ENCODE measurements at places on chromosomes 12 and 14.
A peak's percentile ranks its signal among the peaks of the same experiment; 100 is the strongest.

GRCh38 chr14:92482621-92483319 lies 30.8 kb upstream of the RIN3 start:
- no peak for DNase-seq

- no peak for DNase-seq
Observed at GRCh38 chr14:65632487-65632886, 220.0 kb downstream of the FUT8 start.

GRCh38 chr12:52120951-52121823 lies 41.7 kb downstream of the SMIM41 start:
- DNase-seq: no peak

DNA sequence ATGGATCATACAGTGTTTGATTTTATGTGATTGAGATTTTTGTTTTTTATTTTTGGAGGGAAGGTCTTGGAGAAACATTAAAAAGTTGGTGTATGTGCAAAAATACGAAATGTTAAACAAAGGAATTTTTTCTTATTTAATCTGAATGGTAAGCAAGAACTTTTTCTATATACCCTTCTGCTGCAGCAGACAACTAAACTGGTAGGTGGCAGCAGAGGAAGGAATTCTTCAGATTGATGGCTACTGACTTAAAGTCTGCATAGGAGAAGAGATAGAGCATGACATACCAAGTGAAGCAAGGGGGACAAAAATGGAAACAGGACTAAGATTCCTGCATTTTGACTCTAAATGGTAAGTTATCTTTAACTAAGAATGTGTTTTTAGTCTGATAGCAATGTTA lies 42.0 kb upstream of the A2ML1 start:
- peak; percentile 15 for DNase-seq

DNA sequence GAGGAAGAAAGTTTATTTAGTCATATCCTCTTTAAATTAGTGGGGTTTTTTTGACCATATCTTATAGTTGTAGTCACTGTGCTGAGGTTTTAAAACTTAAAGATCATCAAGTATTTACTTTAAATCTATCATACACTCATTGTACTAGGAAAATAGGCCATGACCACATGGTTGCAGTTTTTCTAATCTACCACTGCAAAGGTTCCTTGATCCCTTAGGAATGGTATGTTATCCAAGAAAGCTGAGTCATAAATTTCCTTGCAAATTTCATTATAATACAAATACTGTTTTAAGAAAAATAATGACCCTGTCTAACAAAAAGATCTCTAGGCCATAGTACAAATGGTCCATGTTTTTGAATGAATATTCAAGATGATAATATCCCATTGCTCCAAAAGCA lies 74.7 kb downstream of the DBX2 start:
- DNase-seq: peak; percentile 6

DNA sequence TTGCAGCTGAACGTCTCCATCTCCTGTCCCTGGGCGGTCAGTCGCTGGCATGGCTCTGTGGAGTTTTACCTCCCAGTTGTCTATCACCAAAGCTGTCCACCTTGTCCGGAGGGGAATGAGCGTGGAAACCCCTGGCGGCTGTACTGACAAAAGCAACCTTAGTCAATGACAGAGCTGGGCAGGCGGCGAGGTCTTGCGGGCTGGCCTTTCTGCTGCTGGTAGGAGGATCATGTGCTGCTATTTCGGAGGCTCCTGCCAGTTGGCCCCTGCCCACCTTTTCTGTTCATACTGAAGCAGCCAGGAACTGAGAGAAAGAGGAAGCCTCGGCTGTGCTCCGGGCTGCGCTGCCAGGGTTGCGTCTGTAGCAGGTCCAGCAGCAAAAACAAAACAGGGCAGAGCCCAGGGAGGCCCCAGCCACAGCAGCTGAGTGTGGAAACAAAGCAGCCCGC lies 57.7 kb downstream of the HMGA2 start:
- peak; percentile 32 for DNase-seq

- peak; percentile 4 for DNase-seq
Observed at GRCh38 chr14:86196471-86196870, 666.5 kb downstream of the FLRT2 start.

DNA sequence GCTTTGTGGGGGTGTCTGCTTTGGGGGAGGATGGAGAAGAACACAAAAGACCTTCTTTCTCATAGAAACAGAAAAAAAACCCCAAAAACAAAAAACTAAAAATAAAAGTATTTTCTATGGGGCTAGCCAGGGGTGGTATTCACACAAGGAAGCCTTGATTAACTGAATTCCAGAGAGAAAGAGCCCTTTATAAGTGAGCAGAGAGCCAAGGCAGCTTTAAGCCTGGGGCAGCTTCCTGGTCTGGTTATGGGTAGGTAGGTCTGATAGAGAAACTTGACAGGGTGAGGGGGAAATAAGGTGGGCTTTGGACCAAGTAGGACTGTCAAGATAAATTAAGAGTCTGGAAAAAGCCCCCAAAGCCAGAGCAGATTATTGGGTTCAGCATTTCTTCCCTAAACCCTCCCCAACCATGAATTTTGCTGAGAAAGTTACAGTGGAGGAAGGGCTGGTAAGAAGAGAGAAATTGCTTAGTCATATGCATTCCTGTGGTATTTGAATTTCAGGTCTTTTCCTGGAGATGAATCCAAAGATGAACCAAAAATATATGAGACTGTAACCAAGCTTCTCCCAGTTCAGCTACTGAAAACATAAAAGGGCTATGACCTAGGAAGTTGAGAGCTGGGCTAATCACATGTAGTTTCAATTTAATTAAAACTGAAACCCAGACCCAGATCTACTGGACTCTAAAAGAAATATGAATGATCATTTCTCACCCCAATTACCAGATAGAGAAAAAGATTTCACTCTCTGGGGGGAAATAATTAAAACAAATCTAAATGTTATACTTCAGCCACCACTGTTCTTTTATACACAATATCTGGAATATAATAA lies 144.8 kb downstream of the TBC1D30 start:
- peak; percentile 3 for DNase-seq

- DNase-seq: no peak
Observed at GRCh38 chr12:89020121-89020480, 332.2 kb downstream of the DUSP6 start.

DNA sequence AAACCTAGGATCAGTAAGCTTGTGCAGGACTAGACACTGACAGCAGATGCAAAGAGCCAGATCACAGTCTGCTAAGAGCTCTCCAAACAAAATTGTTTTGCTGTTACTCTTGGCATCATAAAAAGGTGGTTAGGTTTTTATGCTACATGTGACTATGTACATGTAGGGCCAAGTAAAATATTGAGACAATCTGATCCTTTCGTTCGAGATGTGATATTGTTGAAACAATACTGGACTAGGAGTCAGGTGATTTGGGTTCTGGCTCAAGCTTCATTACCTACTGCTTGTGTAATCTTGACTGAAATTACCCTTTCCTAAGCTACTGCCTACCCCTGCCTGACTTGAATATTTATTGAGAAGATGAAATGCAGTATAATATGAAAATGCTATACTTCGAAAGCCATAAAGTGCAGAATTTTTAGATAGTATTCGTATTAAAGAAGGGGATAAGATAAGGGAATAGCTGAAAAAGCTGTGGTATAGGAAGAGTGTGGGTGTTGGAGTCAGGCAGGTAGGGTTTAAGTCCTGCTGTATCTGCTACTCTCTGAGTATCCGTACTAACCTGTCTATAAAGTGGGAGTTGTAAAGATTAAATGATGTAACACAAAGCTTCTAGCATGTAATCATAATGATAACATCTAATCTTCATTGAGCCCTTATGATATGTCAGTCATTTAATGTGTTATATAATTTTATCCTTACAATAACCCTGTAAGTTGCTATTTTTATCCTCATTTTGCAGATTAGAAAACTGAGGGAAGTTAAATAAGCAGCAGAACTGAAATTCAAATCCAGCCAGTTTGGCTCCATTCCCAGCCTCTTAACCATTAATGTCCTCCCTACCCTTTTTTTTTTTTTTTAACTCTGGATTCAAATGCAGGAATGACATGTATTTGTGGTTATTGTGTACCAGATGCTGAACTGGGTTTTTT lies 38.6 kb upstream of the ATF1 start:
- DNase-seq: peak; percentile 33

DNA sequence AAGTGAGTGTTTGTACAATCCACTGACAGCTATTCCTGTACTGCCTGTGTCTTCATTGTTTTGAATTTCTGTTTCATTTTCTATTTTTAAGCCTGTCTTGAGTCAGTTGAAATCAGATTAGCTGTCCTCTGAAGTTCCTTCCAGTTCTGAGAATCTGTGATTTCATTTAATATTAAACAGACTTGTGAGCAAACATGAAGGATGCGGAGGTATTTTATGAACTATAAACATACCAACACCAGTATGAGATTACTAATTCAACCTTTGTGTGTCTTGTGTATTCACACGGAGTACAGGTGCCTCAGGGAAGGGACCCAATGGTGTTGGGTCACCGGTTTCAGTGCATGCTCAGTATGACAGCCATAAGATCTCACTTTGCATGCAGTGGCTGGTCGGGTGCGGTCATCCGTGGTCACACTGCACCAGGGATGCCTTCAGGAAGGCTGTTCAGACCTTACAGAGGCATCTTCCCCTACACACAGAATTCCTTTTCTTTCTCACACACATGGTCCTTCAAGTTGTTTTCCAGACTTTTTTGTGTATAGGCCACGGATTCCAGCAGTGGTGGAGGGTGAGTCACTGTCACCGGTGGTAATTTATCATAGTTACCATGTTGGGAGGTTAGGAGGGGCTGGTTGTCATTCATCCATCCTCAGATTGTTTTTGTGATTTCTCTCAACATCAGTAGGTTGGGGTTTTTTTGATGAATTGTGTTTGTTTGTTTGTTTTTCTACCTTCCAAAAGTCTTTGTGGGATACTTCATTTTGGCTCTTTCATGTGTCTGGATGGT lies 103.0 kb upstream of the SFSWAP start:
- DNase-seq: no peak

DNA sequence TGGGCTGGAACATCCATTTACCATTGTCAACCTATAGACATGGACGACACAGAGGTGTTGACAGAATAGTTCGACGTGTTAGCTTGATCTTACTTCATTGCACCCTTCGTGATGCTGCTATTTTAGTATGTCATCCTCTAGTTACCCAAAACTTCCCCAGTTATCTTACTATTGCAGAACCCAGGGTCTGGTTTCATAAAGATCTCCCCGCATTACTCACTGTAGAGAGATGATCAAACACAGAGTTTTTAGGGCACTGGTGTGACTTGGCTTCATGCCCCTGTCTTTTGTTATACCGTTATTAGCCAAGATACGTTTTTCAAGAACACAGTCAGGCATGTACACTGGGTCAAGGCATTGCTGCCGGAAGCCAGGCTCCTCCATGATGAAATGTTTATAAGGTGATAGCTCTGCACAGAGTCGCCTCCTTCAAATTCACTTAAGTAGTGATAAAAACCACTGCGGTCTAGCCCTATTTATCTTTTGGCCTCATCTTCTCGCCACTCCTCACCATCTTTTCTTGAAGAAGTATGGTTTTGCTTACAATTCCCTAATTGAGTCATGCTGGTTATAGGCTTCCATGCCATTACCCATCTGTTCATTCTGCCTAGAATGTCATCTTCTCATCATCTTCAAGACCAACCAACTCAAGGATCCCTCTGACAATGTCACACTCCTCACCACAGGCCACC lies 1127.9 kb downstream of the VRK1 start:
- no peak for DNase-seq

DNA sequence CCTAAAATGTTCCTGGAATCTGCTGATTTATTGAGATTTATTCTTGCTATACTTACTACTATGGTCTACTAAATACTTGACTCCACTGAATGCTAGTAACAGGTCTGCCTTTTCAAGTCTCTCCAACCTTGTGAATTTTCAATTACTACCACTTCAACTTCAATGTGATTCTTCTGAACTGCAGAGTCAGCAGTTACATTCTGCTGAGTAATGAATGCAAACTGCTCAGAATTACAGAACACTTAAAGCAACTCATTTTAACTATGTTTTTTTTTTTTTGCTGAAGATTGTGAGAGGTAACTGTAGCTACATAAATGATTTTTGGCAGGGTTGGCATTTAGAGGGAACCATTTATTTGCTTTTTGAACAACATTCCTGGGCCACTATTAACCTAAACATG lies 41.8 kb downstream of the ARF6 start:
- no peak for DNase-seq

- no peak for DNase-seq
Observed at GRCh38 chr12:26295001-26295400, 99.6 kb downstream of the SSPN start.

DNA sequence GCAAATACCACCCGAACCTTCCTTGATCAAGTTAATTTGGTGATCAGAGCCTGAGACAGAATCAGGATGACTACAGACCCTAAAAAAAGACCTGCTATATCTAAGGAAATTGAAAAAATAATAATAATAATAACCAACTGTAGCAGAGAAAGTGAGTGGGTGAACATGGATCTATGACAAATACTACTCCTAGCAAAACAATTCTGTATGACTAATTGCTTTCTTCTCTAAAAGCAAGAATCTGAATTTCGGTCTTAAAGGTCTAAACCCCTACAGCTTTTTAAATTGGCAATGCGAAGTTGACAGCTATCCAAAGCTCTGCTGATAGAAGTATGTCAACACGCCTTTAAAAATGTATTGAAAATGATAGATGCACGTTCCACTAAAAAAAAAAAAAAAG lies 102.2 kb downstream of the PRKAB1 start:
- DNase-seq: no peak

GRCh38 chr12:4899364-4899763 lies 10.3 kb upstream of the KCNA1 start:
- peak; percentile 15 for DNase-seq

GRCh38 chr12:116299665-116300328 lies 22.3 kb upstream of the MED13L start:
- DNase-seq: peak; percentile 42

DNA sequence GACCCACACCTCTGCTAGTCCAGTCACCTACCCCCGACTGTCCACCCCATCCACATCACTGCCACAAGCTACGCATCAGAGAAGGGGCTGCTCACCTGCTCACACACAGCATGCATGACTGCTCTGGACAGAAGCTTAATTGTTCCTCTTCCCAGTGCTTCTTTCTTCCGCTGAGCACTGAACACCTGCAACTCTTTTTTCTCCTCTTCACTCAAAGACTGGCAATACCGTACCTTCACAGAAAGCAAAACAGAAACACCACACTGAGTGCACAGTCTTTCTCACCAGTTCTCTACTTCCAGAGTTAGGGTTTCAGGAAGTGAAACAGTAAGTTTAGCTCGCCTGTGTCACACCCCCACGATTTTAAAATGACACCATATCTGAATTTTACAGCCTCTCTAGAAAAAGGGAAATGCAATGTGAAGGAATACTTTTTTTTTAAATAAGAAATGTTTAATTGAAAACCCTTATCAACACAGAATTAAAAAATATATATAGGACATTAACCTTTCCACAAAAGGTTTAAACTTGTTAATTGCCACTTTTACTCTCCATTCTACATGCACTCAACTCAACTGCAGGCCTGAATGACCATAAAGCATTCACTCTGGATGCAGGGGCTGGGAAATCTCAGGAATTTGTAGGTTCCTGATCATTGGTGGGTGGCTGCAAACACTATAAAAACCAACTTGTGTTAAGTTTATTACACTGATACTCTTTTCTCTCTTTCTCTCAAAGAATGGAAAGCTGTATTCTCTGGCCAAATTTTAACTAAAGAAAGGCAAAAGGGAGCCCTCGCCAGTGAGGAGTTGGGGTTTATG lies 120.0 kb downstream of the PRICKLE1 start:
- no peak for DNase-seq
